ENCODE measurements at places on chromosomes 4 and X.

GRCh38 chr4:101695176-101695575 lies 95.4 kb upstream of the BANK1 start:
- DNase-seq: no peak

DNA sequence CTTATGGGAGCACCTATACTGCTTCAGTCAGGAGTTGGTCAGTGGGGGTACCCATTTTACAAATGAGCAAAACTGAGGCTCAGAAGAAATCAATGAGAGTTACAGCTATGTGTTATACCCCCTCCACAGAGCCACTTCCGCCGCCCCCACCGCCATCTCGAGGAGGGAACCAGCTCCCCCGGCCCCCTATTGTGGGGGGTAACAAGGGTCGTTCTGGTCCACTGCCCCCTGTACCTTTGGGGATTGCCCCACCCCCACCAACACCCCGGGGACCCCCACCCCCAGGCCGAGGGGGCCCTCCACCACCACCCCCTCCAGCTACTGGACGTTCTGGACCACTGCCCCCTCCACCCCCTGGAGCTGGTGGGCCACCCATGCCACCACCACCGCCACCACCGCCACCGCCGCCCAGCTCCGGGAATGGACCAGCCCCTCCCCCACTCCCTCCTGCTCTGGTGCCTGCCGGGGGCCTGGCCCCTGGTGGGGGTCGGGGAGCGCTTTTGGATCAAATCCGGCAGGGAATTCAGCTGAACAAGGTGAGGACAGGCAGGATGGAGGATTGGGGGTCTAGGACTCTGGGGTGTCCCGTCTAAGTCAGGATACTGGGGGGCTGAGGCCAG lies 5.0 kb downstream of the WAS start:
- DNase-seq: no peak

- DNase-seq: no peak
These were observed 9.9 kb upstream of the PRSS48 start for GRCh38 chr4:151267104-151267503.

GRCh38 chrX:123860983-123861382 lies 1.1 kb downstream of the XIAP start:
- no peak for DNase-seq

- DNase-seq: no peak
These were observed 12.8 kb downstream of the CTBP1 start for GRCh38 chr4:1236103-1236641.

DNA sequence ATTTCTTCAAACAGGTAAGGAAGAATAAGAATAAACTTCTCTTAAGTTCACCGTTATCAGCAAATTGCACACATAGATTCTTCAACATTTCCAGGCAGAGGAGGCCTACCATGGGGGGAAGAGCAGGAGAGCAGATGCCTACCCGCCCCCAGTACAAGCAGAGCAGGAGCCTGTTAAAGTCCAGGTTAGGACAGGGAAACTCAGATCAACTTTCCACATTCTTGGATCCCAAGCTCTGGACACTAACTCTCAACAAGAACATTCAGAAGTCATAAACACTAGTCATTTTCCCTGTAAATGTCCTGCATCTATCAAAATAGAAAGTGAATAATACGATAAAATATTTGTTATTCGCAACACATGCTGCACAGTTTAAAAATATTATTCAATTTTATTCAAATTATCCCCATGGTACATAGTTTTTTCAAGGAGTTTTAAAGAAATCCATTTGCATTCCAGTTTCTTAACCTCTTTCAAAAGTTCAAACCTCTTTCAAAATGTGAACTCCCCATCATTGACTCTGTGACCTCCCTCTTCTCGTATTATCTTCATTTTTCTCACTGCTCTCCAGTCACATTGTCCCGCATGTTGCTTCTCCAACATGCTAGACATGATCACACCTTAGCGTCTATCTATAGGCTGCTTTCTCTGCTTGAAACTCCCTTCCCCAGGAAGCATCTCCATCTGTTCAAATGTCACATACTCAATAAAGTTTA lies 185.2 kb upstream of the NEIL3 start:
- DNase-seq: no peak

GRCh38 chr4:119025420-119025819 lies 110.2 kb upstream of the MYOZ2 start:
- no peak for DNase-seq

- no peak for DNase-seq
These were observed 6.1 kb upstream of the CYSLTR1 start for GRCh38 chrX:78333521-78333920.
